ENCODE measurements at places on chromosomes 7 and 10. TPM values are rescaled to one million over a fixed set of nuclear protein-coding genes. Genes with fewer than 3 reads are reported as not detected.

The TRIM74 gene
- not detected for total RNA-seq

The LRRD1 gene
- 0.73 TPM for total RNA-seq

The STOX1 gene
- total RNA-seq: 4.2 TPM

The EBLN1 gene
- total RNA-seq: 0.21 TPM

The MSS51 gene
- not detected for total RNA-seq

The KEL gene
- total RNA-seq: not detected

- no peak for DNase-seq
- H3K27me3 ChIP-seq: no peaks in the 10 kb centered on the region
- H3K4me3 ChIP-seq: no peak overlapping the region
- no peaks in the 10 kb centered on the region for H3K36me3 ChIP-seq
These were observed 72.7 kb upstream of the PALS2 start for GRCh38 chr7:24500599-24500998.

GRCh38 chr10:13873196-13873595 lies 286.4 kb downstream of the PRPF18 start:
- no peak overlapping the region for H3K4me3 ChIP-seq
- H3K27ac ChIP-seq: no peak overlapping the region
- no peaks in the 10 kb centered on the region for H3K4me1 ChIP-seq
- no peak for DNase-seq
- no peaks in the 10 kb centered on the region for H3K27me3 ChIP-seq
- H3K36me3 ChIP-seq: no peaks in the 10 kb centered on the region

GRCh38 chr10:23190872-23191763 lies 994 bp upstream of the PTF1A start:
- H3K27ac ChIP-seq: no peak overlapping the region
- H3K4me1 ChIP-seq: no peaks in the 10 kb centered on the region
- H3K27me3 ChIP-seq: peaks cover 21% of the 10 kb centered on the region

GRCh38 chr10:30738416-30738815 lies 108.9 kb upstream of the LYZL2 start:
- no peak for DNase-seq
- H3K4me1 ChIP-seq: no peaks in the 10 kb centered on the region
- no peaks in the 10 kb centered on the region for H3K27me3 ChIP-seq

GRCh38 chr10:112203328-112204076 lies 19.9 kb upstream of the GPAM start:
- no peak for DNase-seq
- H3K4me1 ChIP-seq: peaks cover 3% of the 10 kb centered on the region
- H3K27ac ChIP-seq: no peak overlapping the region
- no peaks in the 10 kb centered on the region for H3K36me3 ChIP-seq
- no peak overlapping the region for H3K4me3 ChIP-seq

DNA sequence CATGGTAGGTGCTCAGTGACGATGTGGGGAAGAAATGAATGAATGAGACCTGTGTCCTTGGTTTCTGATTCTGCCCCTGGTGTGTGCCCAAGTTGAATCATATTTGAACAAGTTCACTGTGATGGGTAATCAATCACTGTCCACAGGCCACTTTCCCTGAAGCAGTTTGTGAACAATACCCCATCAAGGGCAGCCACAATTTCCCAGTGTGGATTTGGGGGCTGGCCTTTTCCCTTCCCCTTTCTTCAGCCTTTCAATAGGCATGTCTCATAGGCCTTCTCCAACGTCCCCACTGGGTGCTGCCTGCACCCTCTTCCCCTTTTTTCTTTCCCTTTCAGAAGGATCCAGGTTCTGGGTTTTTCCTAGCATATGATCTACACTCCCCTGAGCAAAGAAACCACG lies 64.7 kb downstream of the CREB5 start:
- H3K27ac ChIP-seq: no peak overlapping the region
- H3K4me1 ChIP-seq: no peaks in the 10 kb centered on the region

DNA sequence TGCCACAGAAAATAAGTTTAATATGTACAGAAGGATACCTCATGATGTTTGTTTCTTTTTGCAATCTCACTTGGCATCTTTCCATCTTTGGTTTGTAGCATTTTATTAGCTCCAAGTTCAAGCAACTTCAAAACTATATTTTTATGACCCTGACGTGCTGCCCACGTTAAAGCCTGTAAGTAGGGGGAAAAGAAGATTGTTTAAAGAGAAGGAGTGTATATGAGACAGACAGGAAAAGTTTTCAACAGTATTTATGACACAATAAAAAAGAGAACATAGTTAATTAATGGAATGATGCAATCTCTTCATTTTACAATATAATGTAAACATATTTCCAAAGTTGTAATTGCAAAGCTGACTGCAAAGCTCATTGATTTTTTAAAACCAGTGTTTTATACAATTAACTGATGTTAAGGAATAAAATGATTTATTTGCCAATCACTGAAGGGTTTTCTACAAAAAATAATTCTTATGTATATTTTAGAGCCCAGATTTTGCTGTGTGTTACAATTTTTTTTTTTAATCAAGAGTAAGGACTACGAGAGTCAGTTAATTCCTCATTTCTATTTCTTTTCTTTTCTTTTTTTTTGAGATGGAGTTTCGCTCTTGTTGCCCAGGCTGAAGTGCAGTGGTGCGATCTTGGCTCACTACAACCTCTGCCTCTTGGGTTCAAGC lies 42.5 kb downstream of the ASZ1 start:
- no peak overlapping the region for H3K27ac ChIP-seq
- H3K4me1 ChIP-seq: no peaks in the 10 kb centered on the region
- H3K4me3 ChIP-seq: no peak overlapping the region
- H3K27me3 ChIP-seq: no peaks in the 10 kb centered on the region
- H3K36me3 ChIP-seq: no peaks in the 10 kb centered on the region

DNA sequence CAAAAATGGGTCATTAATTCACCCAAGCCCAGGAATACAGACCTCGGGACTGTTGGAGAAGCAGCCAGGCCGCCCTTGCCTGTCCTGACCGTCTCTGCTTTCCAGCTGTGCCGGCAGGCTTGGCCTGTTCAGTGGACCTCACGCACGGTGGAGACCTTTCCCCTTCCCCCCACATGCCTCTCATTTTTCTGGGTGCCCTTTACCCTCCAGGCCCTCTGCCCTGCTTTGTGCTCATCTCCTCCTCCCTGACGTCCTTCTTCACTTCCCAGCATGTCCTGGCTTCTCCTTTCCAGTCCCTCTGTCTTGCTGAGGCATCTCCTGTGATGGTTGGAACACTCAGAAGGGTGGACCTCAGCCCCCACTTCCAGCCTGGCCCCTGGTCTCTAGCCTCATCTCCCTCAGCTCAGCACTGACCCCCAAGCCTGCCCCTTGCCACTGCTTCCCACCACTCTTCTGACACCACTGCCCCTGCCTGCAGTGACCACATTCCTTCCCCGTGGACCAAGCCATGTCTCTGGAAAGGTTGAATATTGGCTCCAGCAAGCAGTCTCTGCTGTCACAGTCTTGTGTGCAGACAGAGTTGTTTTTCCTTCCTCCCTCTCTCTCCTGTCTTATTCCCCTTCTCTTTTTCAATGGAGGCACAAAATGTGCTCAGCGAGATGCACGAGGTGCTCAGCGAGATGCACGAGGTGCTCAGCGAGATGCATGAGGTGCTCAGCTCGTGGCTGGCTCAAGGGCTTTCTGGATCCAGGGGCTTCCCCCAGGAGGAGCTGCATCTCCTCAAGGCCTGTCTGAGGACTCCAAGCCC lies 14.9 kb downstream of the BAG3 start:
- no peaks in the 10 kb centered on the region for H3K4me1 ChIP-seq
- no peaks in the 10 kb centered on the region for H3K27me3 ChIP-seq

GRCh38 chr10:110701617-110701971 lies 57.5 kb downstream of the RBM20 start:
- H3K27ac ChIP-seq: no peak overlapping the region
- no peaks in the 10 kb centered on the region for H3K36me3 ChIP-seq
- no peak overlapping the region for H3K4me3 ChIP-seq
- H3K4me1 ChIP-seq: no peaks in the 10 kb centered on the region
- DNase-seq: no peak
- no peaks in the 10 kb centered on the region for H3K27me3 ChIP-seq

DNA sequence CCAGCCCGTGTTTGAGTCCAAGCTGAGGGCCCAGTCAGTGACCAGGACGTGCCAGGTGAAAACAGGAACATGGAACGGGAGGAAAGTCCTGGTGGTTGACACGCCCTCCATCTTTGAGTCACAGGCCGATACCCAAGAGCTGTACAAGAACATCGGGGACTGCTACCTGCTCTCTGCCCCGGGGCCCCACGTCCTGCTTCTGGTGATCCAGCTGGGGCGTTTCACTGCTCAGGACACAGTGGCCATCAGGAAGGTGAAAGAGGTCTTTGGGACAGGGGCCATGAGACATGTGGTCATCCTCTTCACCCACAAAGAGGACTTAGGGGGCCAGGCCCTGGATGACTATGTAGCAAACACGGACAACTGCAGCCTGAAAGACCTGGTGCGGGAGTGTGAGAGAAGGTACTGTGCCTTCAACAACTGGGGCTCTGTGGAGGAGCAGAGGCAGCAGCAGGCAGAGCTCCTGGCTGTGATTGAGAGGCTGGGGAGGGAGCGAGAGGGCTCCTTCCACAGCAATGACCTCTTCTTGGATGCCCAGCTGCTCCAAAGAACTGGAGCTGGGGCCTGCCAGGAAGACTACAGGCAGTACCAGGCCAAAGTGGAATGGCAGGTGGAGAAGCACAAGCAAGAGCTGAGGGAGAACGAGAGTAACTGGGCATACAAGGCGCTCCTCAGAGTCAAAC lies 5.2 kb downstream of the GIMAP5 start:
- H3K36me3 ChIP-seq: no peaks in the 10 kb centered on the region
- H3K4me1 ChIP-seq: no peaks in the 10 kb centered on the region
- no peaks in the 10 kb centered on the region for H3K27me3 ChIP-seq
- DNase-seq: no peak
- H3K4me3 ChIP-seq: no peak overlapping the region

DNA sequence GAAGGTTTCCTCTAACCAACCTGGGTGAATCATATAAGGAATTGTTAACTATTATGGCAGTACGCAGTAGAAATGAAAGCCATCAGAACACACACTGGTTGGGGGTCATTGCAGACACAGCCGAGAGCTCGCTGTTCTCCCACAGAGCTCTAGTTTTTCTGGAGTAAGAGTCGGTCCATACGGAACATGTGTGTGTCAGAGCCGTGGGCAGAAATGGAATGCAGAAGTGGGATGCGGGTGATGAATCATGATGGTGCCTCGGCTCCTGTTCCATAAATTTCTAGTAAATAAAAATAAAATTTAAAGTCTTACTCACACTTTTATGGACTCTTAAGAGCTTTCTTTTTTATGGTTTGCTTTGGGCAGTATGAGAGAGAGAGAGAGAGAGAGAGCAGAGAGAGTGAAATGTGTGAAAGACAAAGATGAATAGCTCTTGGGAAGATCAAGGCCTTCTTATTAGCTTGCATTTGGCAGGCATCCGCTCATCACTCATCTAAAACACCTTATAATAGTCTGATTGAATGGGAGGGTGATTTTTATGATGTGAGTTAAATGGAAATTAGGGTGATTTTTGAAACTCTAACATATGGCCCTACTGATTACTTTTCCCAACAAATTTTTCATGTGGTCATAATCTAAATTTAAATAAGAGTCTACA lies 98.8 kb upstream of the PFKP start:
- H3K36me3 ChIP-seq: no peaks in the 10 kb centered on the region
- peak; percentile 28 for DNase-seq
- no peaks in the 10 kb centered on the region for H3K27me3 ChIP-seq
- H3K4me3 ChIP-seq: no peak overlapping the region
- no peak overlapping the region for H3K27ac ChIP-seq
- no peaks in the 10 kb centered on the region for H3K4me1 ChIP-seq

DNA sequence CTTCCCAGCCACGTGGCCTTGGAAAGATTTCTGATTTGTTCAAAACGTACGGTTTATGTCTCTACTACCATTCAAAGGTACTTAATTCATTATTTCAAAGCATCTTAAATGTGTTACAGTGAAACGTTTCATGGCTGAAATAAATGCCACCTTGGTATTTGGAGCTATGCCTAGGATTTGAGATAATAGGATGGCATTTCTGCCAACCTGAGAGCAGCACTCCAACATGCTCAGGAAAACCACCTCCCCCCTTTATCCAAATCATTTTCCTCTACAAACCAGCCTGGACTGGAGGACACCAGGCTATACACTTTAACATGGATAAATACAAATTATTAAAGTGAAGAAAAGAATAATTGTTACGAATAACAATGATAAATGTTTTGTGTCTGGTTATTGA lies 260.9 kb downstream of the ZMYND11 start:
- H3K27me3 ChIP-seq: no peaks in the 10 kb centered on the region
- H3K27ac ChIP-seq: no peak overlapping the region
- no peak for DNase-seq
- no peaks in the 10 kb centered on the region for H3K36me3 ChIP-seq
- no peaks in the 10 kb centered on the region for H3K4me1 ChIP-seq

Data from uterus (tissue), 4 donors.